ENCODE measurements at places on chromosomes 11 and 22.

GRCh38 chr22:45648301-45649117 lies 23.1 kb upstream of the ATXN10 start:
- no peak for DNase-seq

- no peak for DNase-seq
Observed at GRCh38 chr11:32087597-32087996, 3.3 kb upstream of the RCN1 start.

- no peak for DNase-seq
Observed at GRCh38 chr11:2268729-2269600, 1.4 kb downstream of the ASCL2 start.

DNA sequence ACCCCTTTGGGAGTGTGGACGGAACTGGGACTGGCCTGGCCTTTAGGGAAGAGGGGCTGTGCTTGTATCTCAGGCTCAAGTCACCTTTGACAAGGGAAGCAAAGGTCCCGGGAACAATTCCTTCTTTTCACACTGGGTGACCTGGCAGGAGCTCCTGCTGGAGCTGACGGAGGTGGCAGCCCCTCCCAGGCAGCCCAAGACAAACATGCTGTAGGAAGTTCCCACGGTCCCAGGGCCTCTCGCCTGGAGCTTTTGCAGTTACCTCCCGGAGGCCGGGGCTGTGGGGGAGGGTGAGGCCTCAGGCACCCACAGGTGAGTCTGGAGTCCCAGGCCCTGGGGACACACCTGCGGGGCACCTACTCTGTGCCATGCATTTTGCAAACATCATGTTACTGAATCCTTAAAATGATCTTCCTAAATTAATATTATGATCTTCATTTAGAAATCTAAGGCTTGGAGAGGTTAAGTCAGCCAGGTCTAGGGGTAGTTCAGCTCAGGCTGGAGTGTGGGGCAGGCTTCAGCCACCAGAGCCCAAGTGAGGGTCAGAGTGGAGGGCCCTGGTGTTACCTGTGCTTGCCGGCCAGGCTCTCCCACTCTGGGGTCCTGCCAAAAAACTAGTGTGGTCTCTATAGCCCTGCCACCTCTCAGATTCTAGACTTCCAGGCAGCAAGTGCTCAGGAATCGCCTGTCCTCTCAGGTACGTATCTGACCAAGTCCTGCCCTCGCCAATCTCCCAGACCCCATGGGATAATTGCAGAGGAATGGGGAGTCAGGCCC lies 15.7 kb upstream of the MYEOV start:
- no peak for DNase-seq

GRCh38 chr11:111938687-111939160 lies 1.6 kb downstream of the DIXDC1 start:
- no peak for DNase-seq

DNA sequence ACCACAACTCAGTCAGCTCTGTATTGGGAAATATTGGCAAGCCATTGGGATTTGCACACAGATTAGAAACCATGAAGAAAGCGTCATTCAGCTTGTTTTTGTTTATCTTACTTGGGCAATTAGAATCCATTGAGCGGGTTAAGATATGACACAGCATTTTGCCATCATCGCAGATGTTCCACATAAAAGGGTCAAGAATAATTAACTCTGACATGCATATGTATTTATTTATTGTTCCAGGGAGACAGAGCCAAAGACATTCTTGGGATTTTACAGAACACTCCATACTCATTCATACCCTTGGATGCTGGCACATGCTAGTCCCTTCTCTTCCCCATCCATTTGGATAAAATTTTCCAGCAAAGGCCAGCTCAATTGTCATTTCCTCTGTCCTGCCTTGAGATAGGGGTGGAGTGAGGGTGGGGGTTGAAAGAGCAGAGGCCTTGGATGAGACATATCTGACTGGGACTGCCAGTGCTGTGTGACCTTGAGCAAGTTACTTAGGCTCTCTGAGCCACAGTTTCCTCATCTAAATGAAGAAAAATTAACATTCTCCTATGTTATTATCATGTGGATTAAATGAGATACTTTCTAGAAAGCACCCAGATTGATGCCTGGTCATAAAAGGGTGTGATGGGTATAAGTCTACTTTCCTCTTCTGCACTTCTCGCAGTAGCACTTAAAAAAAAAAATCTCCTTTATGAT lies 179.7 kb downstream of the RRAS2 start:
- DNase-seq: no peak

- DNase-seq: no peak
Observed at GRCh38 chr22:19993926-19994325, 22.7 kb downstream of the ARVCF start.

- DNase-seq: no peak
Observed at GRCh38 chr11:10658621-10659338, 34.8 kb downstream of the IRAG1 start.

GRCh38 chr11:95128602-95129001 lies 39.0 kb downstream of the ENDOD1 start:
- no peak for DNase-seq

DNA sequence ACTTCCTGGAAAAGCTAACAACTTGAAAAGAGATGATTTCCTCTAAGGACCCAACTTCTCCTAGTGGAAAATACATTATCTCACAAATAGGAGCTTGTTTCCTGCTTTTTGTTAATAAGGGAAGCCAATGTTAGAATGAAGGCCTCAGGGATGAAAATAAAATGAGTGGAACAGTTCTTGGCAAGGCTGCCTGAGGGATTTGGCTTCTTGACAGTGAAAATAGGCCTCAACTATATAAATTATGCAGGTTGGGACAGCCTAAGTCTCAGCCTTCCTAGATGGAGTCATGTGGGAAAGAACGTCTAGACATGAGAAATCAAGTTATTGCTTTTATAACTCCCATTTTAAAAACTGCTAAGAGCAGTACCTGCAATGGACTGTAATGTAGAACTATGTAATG lies 92.8 kb upstream of the FIBIN start:
- DNase-seq: no peak

DNA sequence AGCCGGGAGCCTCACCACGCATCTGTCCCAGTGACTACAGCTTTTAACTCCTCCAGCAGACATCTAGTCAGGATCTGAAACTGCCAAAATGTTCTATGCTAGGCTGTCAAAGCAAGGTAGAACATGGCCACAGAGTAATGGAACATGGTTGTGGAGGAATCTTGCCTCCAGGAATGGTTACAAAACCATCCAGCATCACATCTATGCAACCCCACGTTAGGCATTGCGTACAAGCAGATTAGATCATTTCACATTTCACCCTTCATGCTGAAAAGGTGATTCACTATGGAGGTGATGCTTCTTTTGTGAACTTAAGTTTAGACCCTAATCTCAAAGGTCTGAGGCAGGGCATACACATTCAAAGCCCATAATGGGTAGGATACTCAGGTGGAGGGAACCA lies 103.0 kb downstream of the PARVA start:
- no peak for DNase-seq

GRCh38 chr11:59728913-59729312 lies 15.3 kb upstream of the OR10V1 start:
- no peak for DNase-seq

Data from stimulated activated CD8-positive, alpha-beta memory T cell treated with anti-CD3 and anti-CD28 coated beads, Interleukin-4, amount 100 ng/mL, for 1 hour (primary cell).